ENCODE measurements at places on chromosomes 5 and 9.
A peak's percentile ranks its signal among the peaks of the same experiment; 100 is the strongest.

DNA sequence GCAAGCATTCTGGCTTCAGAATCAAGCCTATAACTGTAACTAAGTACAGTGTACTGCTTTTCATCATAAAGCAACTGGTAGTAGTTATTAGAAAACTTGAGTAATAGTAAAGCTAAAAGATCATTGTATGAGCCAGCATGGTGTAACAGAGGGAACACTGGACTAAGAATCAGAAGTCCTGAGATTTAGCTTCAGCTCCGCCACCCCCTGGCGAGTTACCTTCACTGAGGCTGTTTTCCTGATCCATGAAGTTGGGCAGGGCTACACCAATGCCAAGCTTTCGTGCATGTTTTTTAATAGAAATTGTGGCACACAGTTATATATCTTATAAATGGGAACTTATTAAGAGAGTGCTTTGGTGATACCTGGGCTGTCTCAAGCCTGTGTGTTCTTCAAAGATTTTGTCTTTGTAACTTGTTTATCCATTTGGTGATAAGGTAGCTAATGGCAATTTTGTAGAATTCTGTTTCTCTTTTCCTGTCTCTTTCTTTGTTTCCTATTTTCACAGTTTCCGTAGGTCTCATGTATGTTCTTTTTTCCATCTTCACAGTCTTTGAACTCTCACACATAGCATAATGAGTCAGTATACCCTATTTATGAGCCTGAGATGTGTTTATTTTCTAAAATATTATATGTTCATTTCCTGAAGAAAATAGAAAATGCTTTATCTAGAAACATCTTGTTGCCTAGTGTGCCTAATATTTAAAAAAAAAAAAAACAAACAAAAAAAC is 102.3 kb downstream of the GDNF start:
- H3K27me3 ChIP-seq = no peaks in the 10 kb centered on the region
- peaks cover 16% of the 10 kb centered on the region for H3K4me1 ChIP-seq
- no peak for DNase-seq
- H3K4me3 ChIP-seq = no peak overlapping the region

- no peaks in the 10 kb centered on the region for H3K36me3 ChIP-seq
- no peak for DNase-seq
- H3K4me3 ChIP-seq = no peak overlapping the region
- H3K4me1 ChIP-seq = peaks cover 3% of the 10 kb centered on the region
- H3K27ac ChIP-seq = no peak overlapping the region
Measured at GRCh38 chr5:139772927-139773690, 22.5 kb upstream of the PSD2 start.

- peaks cover 14% of the 10 kb centered on the region for H3K4me1 ChIP-seq
- H3K27me3 ChIP-seq = no peaks in the 10 kb centered on the region
- no peak overlapping the region for H3K4me3 ChIP-seq
- no peak overlapping the region for H3K27ac ChIP-seq
- H3K36me3 ChIP-seq = peaks cover 35% of the 10 kb centered on the region
- no peak for DNase-seq
Measured at GRCh38 chr5:14296533-14297331, 153.6 kb downstream of the TRIO start.

DNA sequence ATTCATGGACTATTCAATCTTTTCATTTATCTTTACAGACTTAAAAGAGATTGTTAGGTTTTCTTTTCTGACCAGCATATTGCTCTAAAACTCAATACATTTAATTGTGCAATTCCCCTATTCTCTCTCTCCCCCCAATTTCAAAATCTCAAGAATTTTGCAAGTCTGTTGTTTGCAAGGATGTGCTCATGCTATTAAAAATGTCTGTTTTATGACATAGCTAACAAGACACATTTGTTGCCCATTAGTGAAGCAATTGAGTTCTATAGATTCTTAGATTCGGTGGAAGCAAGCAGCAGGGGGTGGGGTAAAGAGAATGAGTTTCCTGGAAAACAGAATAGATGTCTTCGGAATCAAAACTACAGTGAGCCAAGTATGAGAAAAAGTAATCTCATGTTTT is 8.5 kb upstream of the CSNK1A1 start:
- no peak overlapping the region for H3K27ac ChIP-seq
- DNase-seq = no peak
- H3K4me1 ChIP-seq = peaks cover 24% of the 10 kb centered on the region
- H3K4me3 ChIP-seq = no peak overlapping the region
- H3K27me3 ChIP-seq = no peaks in the 10 kb centered on the region

DNA sequence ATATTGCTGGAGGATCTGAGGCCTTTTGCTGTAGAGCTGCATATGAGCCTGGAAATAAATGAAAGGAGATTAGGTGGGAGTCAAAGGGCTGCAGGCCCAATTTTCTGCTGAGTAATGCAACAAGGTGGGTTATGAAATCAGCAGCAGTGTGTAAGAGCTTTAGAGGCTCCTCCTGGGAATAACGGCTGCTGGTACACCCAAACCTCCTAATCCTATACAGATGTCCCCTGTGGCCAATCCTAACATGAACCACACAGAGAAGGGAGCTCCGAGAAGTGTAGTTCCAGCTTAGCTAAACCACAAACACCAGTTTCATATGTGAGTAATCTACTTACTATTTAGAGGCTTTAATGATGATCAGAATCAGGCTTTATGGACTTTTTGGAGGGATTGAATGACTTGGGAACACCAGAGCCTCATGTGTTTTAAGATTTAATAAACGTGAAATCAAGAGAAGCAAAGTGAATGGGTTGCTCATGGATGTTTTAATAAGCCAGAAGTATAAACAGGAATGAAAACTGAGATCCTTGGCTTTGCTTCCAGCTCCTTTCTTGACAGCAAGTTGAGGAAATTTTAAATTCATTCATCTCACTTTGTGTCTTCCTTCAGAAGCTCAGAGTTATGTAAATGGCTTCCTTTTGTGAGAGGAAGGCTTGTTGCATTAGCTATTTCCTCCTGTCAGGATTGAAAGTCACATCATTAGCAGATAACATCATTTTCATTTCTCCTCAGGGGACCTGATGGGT is 437.5 kb downstream of the TMEM232 start:
- peaks cover 8% of the 10 kb centered on the region for H3K27me3 ChIP-seq
- H3K4me1 ChIP-seq = peaks cover 3% of the 10 kb centered on the region
- no peak overlapping the region for H3K27ac ChIP-seq
- no peak overlapping the region for H3K4me3 ChIP-seq

- no peaks in the 10 kb centered on the region for H3K4me1 ChIP-seq
- peaks cover 3% of the 10 kb centered on the region for H3K36me3 ChIP-seq
- no peaks in the 10 kb centered on the region for H3K27me3 ChIP-seq
- H3K27ac ChIP-seq = no peak overlapping the region
- DNase-seq = no peak
- H3K4me3 ChIP-seq = no peak overlapping the region
Measured at GRCh38 chr5:28082610-28083009, 1044.2 kb upstream of the CDH9 start.

DNA sequence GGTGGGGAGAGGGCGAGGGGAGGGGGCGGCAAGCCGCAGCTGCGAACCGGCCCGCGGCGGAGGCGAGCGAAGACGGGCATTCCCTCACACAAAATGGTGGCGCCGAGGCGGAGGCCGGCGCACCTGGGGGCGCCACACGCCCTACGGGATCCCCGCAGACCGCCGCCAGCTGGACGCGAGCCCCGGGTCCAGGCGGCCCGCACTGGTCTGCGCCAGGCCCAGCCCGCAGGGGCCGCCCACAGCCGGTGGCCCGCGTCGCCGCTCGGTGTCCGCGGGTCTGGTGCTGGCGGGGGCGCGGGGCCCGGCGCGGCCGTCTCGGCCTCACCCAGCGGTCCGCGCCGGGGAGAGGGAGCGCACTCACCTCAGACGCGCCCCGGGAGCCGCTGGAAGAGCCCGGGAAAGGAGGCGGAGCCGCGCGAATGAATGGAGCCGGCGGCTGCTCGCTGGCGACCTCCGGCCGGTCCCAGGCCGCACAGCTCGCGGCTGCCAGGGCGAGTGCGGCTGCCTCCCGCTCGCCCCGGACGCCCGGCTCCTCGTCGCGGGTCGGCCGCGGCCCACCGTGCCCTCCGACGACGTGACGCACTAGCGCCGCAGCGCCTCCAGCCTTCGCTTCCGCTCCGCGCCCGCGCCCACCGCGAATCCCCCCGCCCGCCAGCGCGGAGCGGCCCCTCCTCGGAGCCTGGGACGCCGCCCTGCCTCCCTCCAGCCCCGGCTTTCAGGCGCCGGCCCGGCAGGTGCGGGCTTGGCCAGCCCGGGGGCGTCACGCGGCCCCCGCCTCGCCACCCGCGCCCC is at the start of gene FAM169A:
FAM169A (minus strand) TSS at position 584 of the 792 bp plus-strand sequence. CDS start 24,711 bp downstream, outside the sequence.
- DNase-seq = peak; percentile 71
- H3K27me3 ChIP-seq = peaks cover 26% of the 10 kb centered on the region
- H3K4me1 ChIP-seq = peaks cover 62% of the 10 kb centered on the region
- H3K36me3 ChIP-seq = no peaks in the 10 kb centered on the region

GRCh38 chr5:110638970-110639902 is 87.2 kb downstream of the TMEM232 start:
- H3K4me1 ChIP-seq = no peaks in the 10 kb centered on the region
- H3K4me3 ChIP-seq = no peak overlapping the region
- H3K36me3 ChIP-seq = no peaks in the 10 kb centered on the region
- DNase-seq = no peak

DNA sequence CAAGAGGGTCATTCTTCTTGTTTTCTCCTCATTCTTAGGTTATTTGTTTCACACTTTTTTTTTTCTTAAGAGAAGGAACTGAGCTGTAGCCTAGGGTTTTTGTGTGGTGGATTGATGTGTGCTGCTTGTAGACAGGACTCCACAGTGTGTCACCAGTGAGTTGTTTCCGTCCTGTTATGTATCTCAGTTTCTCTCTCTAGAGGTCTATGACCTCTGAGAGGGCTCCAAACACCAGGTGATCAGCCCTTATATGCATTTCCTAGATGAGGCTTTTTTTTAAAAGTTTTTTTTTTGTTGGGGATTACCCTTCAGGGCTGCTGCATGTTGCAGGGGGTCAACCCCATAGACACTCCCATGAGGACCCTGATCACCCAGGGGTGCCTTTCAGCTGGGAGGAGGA is 124.2 kb upstream of the MAST4 start:
- H3K27ac ChIP-seq = no peak overlapping the region
- H3K27me3 ChIP-seq = no peaks in the 10 kb centered on the region
- no peak overlapping the region for H3K4me3 ChIP-seq
- H3K36me3 ChIP-seq = peaks cover 5% of the 10 kb centered on the region

DNA sequence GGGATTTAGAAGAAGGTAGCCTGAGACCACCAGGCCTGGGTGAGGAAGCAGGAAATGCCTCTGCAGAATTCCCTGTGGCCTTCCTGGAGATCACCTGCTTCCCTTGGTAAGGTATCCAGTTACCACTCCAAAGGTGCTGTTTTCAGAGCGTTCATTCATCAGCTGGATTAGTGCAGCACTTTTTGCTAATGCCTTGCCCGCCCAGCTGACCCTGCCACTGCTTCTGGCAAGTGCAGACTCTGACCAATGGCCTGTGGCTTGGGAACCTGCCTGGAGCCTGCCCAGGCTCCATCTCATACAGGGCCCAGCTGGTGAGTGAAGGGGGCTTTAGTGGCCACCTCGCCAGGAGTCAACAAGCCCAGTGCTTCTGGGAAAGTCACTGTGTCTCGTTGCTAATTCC is 48.6 kb downstream of the FOXI1 start:
- H3K36me3 ChIP-seq = no peaks in the 10 kb centered on the region
- H3K4me3 ChIP-seq = no peak overlapping the region
- no peaks in the 10 kb centered on the region for H3K27me3 ChIP-seq
- peaks cover 27% of the 10 kb centered on the region for H3K4me1 ChIP-seq
- DNase-seq = no peak

DNA sequence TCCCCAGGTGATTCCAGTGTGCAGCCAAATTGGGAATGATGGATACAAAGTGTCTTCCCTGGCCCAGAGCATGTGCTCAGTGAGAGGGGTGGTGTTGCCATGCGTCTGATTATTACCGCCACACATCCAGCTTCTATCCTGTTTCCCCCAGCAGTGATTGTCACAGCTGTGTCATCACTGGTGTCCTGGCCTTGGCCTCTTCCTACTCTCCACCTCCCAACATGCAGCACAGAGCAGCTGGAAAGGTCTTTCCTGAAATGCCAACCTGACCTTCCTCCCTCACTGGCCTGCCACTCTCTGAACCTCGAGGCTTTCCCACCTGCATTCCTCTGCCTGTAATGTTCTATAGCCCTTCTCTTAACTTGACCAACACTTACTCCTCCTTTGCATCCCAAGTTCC is 60.0 kb downstream of the TMOD1 start:
- no peak for DNase-seq
- H3K27me3 ChIP-seq = peaks cover 23% of the 10 kb centered on the region
- H3K27ac ChIP-seq = no peak overlapping the region
- H3K4me3 ChIP-seq = no peak overlapping the region

GRCh38 chr9:134220311-134220710 is 55.9 kb upstream of the RNU6ATAC start:
- no peak overlapping the region for H3K27ac ChIP-seq
- H3K36me3 ChIP-seq = no peaks in the 10 kb centered on the region
- peaks cover 26% of the 10 kb centered on the region for H3K4me1 ChIP-seq

DNA sequence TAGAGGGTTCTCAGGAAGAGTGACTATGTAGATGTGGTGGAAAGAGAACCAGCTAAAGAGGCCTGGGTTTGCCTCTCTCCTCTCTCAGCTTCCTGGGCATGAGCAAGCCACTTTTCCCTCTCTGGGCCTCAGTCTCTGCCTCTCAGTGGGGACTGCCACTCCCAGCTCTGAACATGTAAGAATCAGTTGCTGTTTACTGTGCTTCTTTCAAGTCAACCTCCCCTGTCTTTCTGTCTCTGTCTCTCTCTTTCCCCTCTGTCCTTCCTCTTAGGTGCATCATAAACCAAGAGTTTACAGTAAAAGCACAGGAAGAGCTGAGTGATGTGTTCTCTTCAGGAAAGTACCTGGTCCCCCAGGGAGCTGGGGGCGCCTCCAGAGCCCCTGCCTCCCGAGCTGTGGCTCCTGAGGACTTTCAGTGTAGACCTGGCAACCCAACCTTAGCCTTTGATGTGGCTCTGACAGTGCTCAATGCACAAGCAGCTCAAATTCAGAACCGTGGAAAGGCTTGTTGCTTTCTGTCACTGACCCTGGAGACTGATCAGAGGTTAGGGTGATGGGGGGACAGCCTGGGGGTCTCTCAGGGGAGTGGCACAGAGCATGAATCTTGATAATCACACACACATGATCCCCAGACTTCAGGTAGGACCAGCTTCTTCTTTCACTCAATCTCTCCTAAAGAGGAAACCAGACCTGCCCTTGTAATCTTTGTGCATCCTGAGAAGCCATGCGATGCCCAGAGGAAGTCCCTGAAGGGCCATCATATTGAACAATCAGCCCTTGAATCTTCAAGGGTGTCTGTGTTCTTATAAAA is 59.4 kb upstream of the TNFSF8 start:
- H3K36me3 ChIP-seq = no peaks in the 10 kb centered on the region
- H3K4me1 ChIP-seq = peaks cover 3% of the 10 kb centered on the region
- H3K4me3 ChIP-seq = no peak overlapping the region

DNA sequence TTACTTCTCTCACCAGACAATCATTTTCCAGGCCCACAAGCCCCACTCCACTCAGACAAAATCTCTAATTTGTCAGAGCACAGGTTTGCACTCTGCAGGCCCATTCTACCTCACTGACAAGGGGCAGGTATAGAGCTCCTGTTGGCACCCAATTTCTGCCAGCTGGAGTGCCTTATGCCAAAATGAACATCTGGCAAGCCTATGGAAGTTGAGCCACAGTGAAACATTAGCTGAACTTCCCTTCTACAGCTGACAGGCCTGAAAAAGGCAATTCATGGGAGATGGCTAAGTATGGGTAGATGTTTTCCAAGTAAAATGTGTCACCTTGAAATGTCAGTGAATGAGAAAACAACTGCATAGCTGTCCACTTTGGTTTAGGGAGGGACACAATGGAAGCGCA is 87.0 kb downstream of the SPOCK1 start:
- peaks cover 7% of the 10 kb centered on the region for H3K4me1 ChIP-seq
- no peak overlapping the region for H3K27ac ChIP-seq
- H3K4me3 ChIP-seq = no peak overlapping the region
- no peaks in the 10 kb centered on the region for H3K36me3 ChIP-seq
- no peak for DNase-seq

- no peak for DNase-seq
- H3K27me3 ChIP-seq = no peaks in the 10 kb centered on the region
- H3K4me3 ChIP-seq = no peak overlapping the region
- no peak overlapping the region for H3K27ac ChIP-seq
- H3K36me3 ChIP-seq = peaks cover 19% of the 10 kb centered on the region
- H3K4me1 ChIP-seq = peaks cover 13% of the 10 kb centered on the region
Measured at GRCh38 chr9:84723426-84723825, 53.9 kb downstream of the NTRK2 start.
